ENCODE measurements at places on chromosomes 7 and 10. TPM values are rescaled to one million over a fixed set of nuclear protein-coding genes. Genes with fewer than 3 reads are reported as not detected.

Gene DOCK1
- 73.8 TPM for polyA plus RNA-seq

Gene ELFN1
- polyA plus RNA-seq: 2.8 TPM

DNA sequence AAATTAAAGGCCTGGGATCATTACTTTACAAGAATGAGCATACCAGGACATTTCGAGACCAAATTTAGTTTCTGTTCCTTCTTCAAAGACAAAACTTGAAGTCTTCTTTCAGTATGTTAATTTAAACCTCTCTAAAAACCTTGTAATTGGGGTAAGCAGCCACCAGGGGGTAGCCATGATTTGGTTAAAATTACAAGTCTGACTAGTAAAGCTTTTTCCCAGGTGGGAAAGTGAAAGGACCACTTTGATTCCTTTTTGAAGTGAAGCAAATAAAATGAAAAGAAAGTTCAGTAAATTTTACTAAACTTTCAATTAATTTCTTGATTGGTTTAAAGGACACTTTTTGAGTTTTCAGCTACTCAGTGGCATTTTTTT, 294.3 kb downstream of the BBS9 start:
- DNase-seq: no peak

Gene NPC1L1
- 0.34 TPM for polyA plus RNA-seq

Gene KIAA1217
- polyA plus RNA-seq: 60.8 TPM

DNA sequence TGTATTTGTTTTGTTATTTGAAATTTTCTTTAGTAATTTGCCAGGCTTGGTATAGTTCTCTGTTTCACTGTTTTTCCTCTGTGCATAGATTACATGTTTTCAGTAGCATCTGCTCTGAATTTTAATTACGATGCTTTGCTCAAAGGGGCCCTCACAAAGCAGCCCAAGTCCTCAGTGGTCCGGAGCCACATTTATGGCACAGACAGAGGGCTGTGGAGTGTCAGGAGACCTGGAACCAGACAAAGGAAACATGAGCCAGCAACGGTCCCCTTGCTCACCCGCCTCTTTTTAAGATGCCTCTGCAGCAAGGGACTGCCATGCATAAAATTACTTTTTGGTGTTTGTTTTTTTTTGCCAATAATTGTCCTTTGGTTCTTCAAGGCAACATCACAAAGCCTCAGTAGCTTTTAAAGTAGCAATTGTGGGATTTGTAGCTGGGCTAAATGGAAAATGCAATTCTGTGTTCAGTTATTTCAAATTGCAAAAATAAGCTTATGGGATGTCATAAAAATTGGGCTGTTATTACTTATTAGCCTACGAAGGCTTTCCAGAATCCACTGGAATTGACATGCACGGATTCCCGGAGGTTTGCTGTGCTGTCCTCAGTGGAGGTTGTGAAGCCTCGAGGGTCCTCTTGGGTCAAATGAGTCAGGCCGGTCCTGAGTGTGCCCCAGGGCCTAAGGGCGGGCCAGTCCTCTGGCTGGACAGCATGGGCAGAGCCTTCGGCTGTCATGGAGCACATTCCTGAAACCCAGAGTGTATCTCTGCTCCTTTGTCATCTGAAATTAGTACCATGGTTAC, 422.8 kb downstream of the GLRX3 start:
- no peak for DNase-seq

Gene OR13A1
- polyA plus RNA-seq: 0.06 TPM

DNA sequence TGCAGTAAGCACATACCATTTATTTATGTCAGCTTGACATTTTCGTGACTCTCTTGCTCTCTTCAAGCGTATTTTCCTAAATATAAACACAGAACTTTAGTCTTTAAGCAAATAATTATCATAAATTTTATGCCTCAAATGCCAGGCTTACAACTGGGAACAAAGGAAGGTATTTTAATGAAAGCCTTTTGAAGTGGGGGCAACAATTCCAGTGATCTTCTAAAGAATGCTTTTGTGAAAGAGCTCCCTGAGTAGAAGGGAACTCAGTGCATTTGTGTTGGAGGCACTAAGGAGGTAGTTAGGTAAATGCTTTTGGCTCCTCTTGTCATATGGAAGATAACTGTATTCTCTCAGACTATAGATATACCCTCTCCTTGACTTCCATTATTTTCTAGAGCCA, 104.9 kb downstream of the VPS50 start:
- no peak for DNase-seq

Measured in left lung (tissue), 14 donors.